Activated CD4-positive, alpha-beta T cell treated with anti-CD3 and anti-CD28 coated beads, Interleukin-2, Interleukin-6, amounts not matched to agents 100 ng/mL and 50 ng/mL, durations not matched to agents 16 hours and 8 hours (primary cell): ENCODE measurements at places on chromosomes 1 and 21.

GRCh38 chr1:208511242-208511860, 267.2 kb upstream of the PLXNA2 start:
- DNase-seq: no peak

DNA sequence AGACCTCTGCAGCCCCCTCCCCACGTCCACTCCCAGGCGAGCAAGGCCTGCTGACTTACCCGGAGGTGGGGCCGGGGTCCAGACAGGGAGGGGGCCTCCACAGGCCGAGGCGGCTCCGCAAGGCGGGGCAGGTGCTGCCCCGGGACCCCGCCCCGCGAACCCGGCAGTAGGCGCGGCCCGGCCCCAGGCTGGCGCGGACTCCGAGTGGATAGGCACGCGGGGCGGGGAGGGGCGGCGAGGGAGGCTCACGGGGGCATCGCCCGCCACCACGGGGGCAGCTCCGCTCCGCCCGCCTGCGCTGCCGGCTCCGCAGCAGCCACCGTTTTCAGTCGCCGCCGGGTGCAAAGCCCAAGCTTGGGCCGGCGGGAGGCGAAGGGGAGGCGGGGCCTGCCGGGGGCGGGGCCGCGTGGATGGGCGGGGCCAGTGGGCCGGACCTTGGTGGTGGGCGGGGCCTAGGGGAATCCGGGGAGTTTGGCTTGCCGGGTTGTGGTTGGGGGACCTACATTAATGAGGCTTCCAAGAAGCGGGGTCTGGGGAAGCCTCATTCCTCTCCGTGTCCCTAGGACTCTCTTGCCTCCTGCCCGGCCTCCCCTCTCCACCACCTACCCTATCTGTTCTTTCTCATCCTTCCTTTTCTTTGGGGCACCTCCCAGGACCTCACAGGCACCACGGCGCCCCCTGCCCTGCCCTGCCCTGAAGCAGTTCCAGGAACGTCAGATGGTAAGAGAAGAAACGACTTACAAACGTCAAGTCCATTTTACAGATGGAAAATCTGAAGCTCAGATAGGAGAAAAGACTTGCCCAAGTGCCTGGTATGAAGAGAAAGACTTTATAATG, at the start of gene RIMS3:
Gene RIMS3, minus strand, starts transcription at position 348 of the 837 bp plus-strand sequence. CDS start 23,757 bp downstream, outside the sequence.
- DNase-seq: peak; percentile 88

DNA sequence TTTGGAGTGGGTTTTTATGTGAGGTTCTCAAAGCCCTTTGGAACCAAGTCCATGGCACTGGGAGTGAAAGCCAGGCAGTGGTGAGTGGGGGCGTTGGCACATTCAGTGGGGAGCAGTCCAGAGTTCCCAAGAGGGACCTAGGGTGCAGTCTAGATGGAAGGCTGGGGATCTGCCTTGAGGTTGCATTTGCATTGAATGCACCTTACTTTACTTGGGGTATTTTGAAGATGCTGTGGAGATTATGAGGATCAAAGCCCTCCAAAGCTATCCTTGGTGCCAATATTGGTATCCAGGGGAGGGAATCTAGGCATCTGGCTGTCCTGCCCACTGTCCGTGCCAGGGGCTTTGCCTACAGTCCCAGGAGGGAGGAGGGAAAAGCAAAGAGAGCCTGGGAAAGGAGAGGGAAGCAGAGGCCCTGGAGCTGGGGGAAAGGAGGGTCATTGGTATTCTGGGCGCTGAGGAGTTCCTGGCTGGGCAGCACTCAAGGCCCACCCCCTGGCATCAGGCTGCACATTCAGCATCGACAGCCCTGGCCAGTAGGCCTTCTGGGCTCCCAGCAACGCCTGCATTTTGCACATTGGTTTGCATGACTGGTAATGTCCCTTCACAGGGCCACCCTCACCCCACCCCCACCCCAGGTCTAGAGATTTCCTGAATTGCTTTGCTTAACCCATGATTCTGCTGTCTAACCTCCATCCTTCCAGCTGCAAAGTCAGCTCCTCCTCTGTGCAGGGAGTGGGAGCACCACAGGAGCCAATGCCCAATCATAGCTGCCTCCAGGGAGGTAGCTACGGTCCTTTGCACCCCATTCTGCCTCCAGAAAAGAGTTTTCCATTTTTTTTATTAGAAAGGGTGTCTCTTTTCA, 843 bp upstream of the BCAN start:
- no peak for DNase-seq

DNA sequence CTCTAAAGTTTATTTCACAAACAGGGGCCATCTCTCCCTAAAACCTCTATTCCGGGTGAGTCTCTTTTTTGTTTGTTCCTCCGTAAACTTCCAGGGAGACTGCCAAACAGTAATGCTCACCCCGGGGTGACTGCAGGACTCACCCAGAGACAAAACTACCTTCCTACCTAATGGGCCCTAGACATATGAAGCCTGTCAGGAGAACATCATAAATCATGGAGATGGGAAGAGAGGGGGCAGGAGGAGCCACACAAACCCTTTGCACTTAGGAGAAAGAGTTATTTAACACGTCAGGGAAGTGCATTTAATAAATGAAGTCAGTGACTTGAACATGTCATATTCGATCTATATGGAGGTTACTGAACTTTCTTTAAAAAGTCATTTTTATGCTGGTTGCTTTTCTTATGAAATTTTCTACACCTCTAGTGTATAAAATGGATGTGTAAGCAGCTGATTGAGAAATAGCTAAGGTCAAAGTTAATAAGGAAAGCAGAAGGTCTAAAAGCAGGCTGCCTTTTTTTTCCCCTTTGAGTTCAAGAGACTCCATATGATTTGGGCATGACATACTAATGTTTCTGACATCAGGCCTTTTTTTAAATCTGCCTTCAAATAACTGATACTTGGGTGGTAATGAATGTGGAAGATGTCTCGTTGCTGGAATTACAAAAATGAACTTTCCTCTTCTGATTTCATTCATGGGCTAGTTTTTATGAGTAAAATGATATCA, 286.9 kb upstream of the USP25 start:
- no peak for DNase-seq

GRCh38 chr1:111778541-111779051, 22.9 kb downstream of the DDX20 start:
- DNase-seq: no peak

- no peak for DNase-seq
Measured at GRCh38 chr1:111927652-111928051, 61.8 kb downstream of the KCND3 start.

- peak; percentile 63 for DNase-seq
Measured at GRCh38 chr1:110645821-110646735, 28.7 kb downstream of the KCNA3 start.

DNA sequence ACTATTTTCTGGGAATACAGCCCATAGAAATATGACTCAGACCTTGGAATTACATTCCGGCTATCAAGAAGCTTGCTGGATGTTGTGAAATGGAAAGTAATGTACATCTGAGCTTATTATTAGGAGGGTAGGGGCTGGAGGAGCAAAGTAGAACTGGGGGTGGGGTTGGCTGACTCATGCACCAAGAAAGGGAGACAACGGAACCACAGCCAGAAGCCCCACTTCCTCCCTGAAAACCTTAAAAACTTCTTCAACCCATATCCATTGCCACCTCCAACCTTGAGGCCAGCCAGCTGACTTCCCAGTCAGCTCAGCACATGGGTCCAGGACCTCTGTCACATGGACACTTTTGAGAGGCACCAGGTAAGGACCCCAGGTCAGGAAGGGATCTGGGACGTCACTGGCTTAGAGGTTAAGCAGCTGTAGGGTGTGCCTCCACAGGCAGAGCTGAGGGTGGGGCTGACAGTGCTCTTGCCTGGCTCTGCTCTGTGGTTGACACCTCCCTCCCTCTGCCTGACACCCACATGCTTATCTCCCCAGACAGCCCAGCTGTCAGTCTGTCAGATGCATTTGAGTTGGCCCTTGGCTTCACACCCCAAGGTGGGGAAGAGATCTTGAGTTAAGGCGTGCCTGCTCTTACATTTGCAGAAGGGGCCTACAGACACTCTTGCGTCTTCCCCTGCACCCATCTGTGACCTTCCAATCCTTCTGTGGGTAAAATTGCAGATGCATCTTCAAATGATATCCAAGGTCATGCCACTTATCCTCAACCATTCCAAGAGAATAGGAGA, 5.7 kb upstream of the ZNF683 start:
- peak; percentile 88 for DNase-seq

- DNase-seq: no peak
Measured at GRCh38 chr1:107524301-107524700, 383.5 kb downstream of the NTNG1 start.

DNA sequence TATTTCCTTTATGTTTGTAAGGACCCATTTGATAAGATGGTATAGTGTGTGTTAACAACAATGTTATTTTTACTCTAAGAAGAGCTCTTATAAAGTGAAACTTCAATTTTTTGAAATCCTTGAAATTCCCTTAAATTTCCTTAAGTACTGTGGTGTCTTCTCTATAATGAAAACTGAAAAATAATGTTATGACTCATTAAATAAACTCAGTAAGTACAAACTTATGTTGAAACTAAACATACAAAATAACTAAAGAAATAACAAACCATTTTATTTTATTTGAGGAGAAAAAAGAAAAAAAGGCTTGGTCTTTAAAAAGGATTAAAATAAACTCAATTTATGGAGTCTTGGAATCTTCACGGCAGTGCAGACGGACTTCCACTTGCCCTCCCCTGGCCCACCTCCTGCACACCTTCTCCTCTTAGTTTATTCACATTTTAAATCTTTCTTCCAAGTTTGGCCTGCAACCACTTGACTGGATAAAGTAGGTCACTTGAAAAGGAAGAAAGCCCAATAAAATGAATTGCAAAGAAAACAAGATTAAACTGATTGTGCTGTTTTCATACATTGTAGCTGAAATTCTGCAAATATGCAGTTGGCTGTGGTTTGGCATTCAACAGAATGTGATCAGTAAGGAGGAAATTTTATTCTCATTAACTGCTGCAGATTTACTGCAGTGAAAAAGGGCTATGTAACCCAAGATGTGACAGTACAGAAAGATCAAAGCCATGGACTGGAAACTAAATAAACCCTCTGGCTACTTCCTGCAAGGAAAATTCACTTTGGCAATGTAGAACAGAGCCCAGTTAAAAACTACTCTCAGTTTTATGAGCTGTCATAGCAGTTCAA, 48.5 kb upstream of the SCYL3 start:
- DNase-seq: no peak

GRCh38 chr1:63618011-63618410, 24.8 kb downstream of the PGM1 start:
- DNase-seq: no peak

DNA sequence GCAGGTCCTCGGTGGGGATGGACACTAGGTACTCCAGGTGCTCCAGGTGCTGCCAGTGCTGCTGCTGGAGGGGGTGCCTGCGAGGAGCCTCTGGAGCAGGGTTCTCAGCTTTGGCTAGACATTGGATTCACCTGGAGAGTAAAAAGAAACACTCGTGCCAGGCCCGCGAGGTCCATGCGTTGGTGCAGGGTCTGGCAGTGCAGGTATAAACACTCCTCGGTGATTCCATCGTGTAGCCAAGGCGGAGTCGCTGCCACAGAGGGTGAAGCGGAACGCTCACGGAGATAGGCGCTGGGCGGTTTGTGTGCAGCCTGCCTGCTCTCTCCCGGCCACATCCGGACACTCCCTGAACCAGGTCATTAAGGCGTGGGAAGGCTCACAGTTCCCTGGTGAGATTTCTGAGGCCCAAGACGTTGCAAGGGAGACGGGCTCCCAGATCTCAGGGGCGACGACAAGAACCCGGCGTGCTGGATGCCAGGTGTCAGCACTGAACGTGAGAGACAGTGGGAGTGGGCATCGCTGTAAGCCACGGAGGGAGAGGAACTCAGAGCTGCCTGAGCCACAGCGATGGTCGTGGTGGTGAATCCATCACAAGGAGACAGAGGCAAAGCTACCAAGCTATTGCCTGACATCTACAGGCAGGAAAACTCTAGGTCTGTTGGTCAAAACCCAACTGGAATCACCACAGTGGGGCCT, 17.2 kb upstream of the SUMO3 start:
- DNase-seq: no peak

- DNase-seq: no peak
Measured at GRCh38 chr1:55575571-55576279, 360.6 kb upstream of the USP24 start.

- no peak for DNase-seq
Measured at GRCh38 chr1:51726051-51726450, 109.2 kb downstream of the OSBPL9 start.

DNA sequence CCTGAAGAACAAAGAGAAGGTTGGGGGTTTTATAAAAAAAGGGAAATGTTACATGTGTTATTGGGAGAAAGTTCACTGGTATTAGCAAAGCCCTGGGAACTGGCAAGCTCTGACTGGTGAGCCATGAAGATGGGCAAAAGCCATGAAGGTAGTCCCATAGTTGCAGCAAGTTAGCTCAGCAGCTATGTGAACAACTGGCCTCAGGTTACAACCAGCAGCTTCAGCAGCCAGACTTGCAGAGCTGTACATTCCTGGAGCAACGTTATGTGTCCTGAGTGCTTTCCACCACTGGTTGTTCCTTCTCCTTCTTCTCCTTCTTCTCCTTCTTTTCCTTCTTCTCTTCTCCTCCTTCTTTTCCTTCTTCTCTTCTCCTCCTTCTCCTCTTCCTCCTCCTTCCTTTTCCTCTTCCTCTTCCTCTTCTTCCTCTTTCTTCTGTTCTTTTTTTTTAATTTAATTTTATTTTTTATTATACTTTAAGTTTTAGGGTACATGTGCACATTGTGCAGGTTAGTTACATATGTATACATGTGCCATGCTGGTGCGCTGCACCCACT, 56.1 kb upstream of the TLR5 start:
- DNase-seq: no peak

DNA sequence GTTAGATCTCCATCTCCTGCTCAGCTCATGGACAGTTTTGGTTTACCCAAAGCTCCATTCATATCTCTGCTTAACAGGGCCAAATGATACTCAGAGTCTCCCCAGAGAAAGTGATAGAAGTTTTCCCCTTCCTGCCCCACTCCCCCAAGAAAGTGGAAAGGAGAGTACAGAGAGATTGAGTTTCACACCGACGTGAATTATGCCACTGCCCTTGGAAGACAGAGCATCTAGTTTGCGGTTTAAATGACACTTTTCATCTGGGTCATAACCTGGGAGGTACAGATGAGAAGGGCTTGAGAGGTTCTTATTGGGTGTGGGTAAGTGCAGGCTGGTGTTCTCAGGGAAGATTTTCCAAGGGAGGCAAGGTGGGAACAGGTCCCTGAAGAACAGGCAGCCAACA, 6.9 kb upstream of the ZNF362 start:
- DNase-seq: no peak

GRCh38 chr21:43731476-43731875, 12.5 kb downstream of the PDXK start:
- no peak for DNase-seq

DNA sequence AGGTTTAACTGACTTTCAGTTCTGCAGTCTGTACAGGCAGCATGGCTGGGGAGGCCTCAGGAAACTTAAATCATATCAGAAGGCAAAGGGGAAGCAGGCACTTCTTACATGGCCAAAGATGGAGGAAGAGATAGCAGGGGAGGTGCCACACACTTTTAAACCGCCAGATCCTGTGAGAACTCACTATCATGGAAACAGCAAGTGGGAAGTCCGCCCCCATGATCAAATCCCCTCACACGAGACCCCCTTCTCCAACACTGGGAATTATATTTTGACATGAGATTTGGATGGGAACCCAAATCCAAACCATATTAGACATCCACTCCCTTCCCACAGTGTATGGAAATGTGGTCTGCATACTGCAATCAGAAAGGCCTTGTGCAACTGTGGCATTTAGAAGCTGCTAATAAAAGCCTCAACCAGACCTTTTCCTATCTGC, 148.2 kb downstream of the FCRL5 start:
- DNase-seq: no peak

GRCh38 chr1:147556643-147557042, 15.3 kb downstream of the BCL9 start:
- no peak for DNase-seq
